ENCODE measurements at places on chromosomes 1 and 21. TPM values are rescaled to one million over a fixed set of nuclear protein-coding genes. Genes with fewer than 3 reads are reported as not detected.

The ETNK2 gene
- polyA plus RNA-seq, result 10.3 TPM

The OR2W3 gene
- 2.5 TPM for polyA plus RNA-seq

The ZNF695 gene
- 2.7 TPM for polyA plus RNA-seq

The RNASEL gene
- polyA plus RNA-seq, result 7.0 TPM

The EPRS1 gene
- polyA plus RNA-seq, result 90.9 TPM

The OLFML2B gene
- 128 TPM for polyA plus RNA-seq

The ACOT7 gene
- 17.9 TPM for polyA plus RNA-seq

The PERM1 gene
- 2.7 TPM for polyA plus RNA-seq

The BSND gene
- not detected for polyA plus RNA-seq

The LRRC8C gene
- 13.9 TPM for polyA plus RNA-seq

The REN gene
- 0.13 TPM for polyA plus RNA-seq

The S100A7A gene
- polyA plus RNA-seq, result not detected

All from muscle of arm (tissue), 14 donors.